Heart left ventricle (tissue), 16 donors: ENCODE measurements at places on chromosomes 6 and 20. TPM values are rescaled to one million over a fixed set of nuclear protein-coding genes. Genes with fewer than 3 reads are reported as not detected.

GRCh38 chr6:11978169-11978987, 33.7 kb upstream of the HIVEP1 start:
- no peaks in the 10 kb centered on the region for H3K4me1 ChIP-seq
- no peaks in the 10 kb centered on the region for H3K36me3 ChIP-seq
- no peaks in the 10 kb centered on the region for H3K27me3 ChIP-seq
- no peak overlapping the region for H3K27ac ChIP-seq
- no peak overlapping the region for H3K4me3 ChIP-seq

DNA sequence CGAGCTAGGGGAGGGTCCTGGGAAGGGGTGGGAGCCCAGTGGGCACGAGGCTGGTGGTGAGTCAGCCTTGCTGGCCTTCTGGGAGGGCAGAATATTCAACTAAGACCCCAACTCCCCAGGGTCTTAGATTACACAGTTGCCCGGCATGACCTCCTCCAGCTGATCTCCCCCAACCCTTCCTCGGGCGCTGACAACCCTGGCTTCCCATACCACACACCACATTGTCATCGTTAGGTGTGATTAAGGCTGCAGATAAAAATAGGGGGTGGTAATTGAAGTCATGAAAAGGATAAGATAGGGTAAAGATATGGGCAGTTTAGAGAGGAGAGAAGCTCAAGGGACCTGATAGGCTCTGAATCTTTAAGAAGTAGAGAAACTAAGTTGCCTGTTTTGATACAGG, 10.5 kb downstream of the CDC40 start:
- H3K36me3 ChIP-seq: peaks cover 5% of the 10 kb centered on the region
- H3K4me1 ChIP-seq: peaks cover 22% of the 10 kb centered on the region
- no peak for DNase-seq
- H3K27me3 ChIP-seq: no peaks in the 10 kb centered on the region

GRCh38 chr20:4534315-4534714, 187.4 kb upstream of the PRND start:
- H3K4me3 ChIP-seq: no peak overlapping the region
- H3K36me3 ChIP-seq: no peaks in the 10 kb centered on the region
- no peaks in the 10 kb centered on the region for H3K4me1 ChIP-seq
- no peaks in the 10 kb centered on the region for H3K27me3 ChIP-seq
- no peak overlapping the region for H3K27ac ChIP-seq

Gene CST2
- not detected for total RNA-seq
